Foreskin keratinocyte (primary cell): ENCODE measurements at places on chromosomes 13 and 19. TPM values are rescaled to one million over a fixed set of nuclear protein-coding genes. Genes with fewer than 3 reads are reported as not detected.
A peak's percentile ranks its signal among the peaks of the same experiment; 100 is the strongest.

- peak; percentile 77 for DNase-seq
Observed at GRCh38 chr13:74067818-74068217, 66.4 kb downstream of the KLF12 start.

GRCh38 chr19:15702534-15702930 is 25.3 kb upstream of the OR10H2 start:
- peak; percentile 68 for DNase-seq

DNA sequence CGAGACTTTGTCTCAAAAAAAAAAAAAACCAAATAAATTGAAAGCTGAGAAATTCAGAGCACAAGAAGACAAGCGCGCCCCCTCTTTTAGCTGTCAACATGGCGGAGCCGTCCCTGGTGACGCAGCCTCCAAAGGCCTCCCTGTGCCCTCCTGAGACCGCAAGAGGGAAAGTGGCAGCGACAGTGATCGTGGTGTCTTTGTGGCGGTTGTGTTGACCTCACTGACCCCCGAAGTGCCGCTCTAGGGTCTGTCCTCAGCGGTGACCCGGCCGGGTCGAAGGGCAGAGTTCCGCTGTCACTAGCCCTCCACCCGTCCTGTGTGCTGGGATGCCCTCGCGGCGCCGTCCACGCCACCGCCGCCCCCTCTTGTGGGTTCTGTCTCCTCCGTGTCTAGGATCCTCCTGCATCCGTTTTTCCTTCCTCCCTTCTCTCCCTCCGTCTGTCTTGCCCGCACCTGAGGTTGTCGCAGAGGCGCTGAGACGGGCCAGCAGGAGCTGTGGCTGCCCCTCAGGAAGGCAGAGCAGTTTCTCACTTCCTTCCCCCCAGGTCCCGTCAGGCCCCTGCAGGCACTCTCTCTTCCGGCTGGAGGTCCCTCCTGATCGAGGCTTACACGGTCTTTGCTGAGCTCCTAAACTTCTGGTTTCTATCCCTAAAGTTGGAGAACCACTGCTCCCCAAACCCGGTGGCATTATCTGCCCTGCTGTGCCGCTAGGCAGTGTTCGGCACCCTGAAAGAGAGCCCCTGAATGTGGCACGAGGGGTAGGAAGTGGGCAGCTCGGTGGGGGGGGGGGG is 7.2 kb downstream of the UHRF1 start:
- DNase-seq = no peak

The NLRP4 gene
- polyA plus RNA-seq = not detected in 2 replicates

GRCh38 chr19:6886277-6886897 is 992 bp upstream of the ADGRE1 start:
- no peak for DNase-seq

- DNase-seq = no peak
Observed at GRCh38 chr13:101736566-101736965, 284.1 kb downstream of the ITGBL1 start.

The PRTN3 gene
- polyA plus RNA-seq = not detected in 2 replicates

The B3GNT8 gene
- 3.4 and 4.7 TPM in 2 replicates for polyA plus RNA-seq

DNA sequence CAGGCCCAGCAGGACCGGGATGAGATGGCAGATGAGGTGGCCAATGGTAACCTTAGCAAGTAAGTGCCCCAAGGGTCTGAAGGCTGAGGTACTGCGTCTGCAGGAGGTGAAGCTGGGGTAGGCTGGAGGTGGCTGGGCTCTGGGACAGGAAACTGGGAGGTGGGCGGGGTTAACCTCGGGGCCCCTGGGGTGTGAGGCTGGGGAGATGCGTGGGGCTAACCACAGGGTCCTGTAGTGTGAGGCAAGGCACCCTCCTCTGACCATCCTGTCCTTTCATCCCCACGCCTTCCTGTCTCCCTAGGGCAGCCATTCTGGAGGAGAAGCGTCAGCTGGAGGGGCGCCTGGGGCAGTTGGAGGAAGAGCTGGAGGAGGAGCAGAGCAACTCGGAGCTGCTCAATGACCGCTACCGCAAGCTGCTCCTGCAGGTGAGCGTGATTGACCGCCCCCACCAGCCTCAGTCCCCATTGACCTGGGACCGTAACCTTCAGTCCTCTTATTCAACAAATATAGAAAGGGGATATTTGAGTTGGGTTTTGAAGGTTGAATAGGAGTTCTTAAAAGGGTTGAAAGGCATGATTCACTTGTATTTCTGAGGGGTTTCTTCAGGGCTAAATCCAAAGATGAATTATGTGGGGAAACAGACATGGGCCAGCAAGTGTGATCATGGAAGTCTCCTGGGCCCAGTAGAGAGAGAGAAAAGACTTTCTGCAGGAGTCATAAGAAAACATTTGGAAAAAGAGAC is 35.7 kb downstream of the KCNC3 start:
- no peak for DNase-seq

- DNase-seq = no peak
Observed at GRCh38 chr19:33316541-33317264, 14.4 kb upstream of the CEBPA start.

The ZNF177 gene
- 0.53 and 0.76 TPM in 2 replicates for polyA plus RNA-seq

The NMRK2 gene
- not detected in 2 replicates for polyA plus RNA-seq

The C19orf73 gene
- 2.0 TPM in 2 replicates for polyA plus RNA-seq

GRCh38 chr13:57224414-57224813 is 57.4 kb downstream of the PRR20E start:
- no peak for DNase-seq

GRCh38 chr13:95319551-95320274 is 18.5 kb upstream of the ABCC4 start:
- no peak for DNase-seq

DNA sequence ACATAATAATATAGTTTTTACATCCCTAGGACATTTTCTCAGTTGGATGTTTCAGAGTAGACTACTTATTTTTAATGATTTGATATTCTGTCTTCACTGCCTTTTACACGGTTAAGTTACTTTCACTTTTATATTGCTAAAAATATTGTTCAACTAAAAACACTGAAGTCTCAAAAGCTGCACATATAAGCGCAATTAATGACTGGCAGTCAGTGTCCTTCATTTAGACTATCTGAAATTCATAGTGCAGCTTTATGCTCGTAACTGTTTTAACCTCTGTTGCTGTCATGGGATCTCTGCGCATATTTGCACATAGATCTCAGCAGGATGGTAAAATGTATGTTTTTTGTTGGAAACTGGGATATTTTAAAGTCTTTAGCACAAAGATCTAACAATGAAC is 864.3 kb downstream of the SLITRK6 start:
- DNase-seq = no peak

DNA sequence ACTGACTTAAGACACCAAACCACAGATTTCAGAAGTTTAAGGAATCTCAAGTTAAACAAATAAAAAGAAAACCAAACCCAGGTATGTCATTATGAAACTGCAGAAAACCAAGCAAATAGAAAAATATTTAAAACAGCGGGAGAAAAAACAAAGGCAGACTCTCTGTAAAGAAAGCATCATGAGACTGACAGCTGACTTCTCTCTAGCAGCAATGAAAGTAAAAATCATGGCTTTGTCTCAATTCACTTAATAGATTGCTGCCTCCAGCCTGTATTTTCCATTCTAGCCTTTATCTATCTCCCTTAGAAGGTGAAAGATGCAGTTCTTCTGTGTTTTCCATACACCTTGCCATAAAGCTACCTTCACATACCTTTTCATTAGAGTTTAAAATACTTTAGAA is 131.1 kb upstream of the IPO5 start:
- no peak for DNase-seq
